ENCODE measurements at places on chromosomes 6 and 20. TPM values are rescaled to one million over a fixed set of nuclear protein-coding genes. Genes with fewer than 3 reads are reported as not detected.

DNA sequence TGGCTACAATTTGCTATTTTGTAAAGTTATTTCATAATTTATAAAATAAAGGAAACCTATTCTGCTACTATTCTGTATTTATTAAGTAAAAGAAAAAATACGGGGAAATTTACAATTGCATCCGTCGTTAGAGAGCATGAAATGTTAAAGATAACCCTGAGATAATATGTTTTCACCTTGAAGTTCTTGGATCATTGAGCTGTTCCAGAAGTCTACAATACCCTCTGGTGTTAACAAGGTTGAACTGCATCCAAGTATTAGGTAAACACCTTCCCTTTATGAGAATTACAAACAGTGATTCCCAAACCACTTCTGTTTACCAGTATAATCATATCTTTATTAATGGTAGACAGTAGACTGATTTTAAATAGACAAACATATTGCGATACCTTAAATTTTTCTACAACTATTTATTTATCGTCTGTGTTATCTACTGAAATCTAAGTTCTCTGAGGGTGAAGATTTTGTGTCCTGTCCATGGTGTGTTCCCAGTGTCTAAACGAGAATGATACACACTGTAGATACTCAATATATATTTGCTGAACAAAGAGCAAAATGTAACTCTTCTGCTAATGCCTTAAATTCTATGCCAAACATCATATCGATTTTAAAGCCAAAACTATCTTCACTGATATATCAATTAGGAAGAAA lies 28.2 kb downstream of the TBC1D32 start:
- no peak for DNase-seq

The EFCAB8 gene
- not detected for total RNA-seq

The RAB44 gene
- 0.19 TPM for total RNA-seq

The POU3F2 gene
- not detected for total RNA-seq

GRCh38 chr6:111957623-111958315 lies 84.5 kb upstream of the FYN start:
- DNase-seq, result peak; percentile 74

The SNAP91 gene
- 5.2 TPM for total RNA-seq

DNA sequence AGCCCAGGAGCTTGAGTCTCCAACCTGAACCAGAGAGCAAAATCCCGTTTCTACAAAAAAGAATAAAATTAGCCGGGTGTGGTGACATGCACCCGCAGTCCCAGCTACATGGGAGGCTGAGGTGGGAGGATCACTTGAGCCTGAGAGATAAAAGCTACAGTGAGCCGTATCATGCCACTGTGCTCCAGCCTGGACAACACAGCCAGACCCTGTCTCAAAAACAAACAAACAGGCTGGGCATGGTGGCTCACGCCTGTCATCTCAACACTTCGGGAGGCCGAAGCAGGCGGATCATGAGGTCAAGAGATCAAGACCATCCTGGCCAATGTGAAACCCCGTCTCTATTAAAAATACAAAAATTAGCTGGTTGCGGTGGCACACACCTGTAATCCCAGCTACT lies 11.4 kb upstream of the PTCRA start:
- DNase-seq, result no peak

The TSHZ2 gene
- total RNA-seq, result 11.6 TPM

- no peak for DNase-seq
Observed at GRCh38 chr6:119187596-119187995, 109.1 kb upstream of the FAM184A start.

GRCh38 chr6:562052-562676 lies 94.7 kb downstream of the HUS1B start:
- DNase-seq, result no peak

DNA sequence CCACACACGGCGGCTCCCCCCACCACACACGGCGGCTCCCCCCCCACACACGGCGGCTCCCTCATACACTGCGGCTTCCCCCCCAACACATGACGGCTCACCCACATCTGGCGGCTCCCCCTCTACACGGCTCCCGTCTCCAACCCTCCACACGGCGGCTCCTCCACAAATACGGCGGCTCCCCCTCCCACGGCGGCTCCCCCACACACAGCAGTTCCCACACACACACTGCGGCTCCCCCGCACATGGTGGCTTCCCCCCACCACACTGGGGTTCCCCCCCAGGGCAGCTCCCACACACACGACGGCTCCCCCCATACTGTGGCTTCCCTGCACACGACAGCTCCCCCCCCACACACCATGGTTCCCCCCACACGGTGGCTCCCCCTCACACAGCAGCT lies 98.0 kb downstream of the TTLL2 start:
- no peak for DNase-seq

The PRL gene
- 0.33 TPM for total RNA-seq

The OR2B2 gene
- total RNA-seq, result not detected

DNA sequence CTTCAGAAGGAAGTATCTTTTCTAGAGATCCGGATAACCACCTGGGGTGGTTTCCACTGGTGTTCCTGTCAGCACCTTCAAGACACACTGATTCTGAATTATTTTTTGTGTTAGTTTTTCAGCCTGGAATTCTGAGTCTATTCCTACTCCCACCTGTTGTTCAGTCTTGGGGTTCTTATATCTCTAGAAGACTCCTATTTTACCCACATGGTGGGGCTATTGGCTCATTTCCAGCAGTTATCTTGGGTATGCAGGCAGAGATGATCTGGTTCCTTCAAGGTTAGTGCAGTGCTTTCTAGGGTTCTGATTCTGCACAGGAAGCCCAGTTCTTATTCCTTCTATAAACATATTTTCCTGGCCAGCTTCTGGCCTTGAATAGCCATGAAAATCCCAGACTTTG lies 175.6 kb upstream of the PDE7B start:
- no peak for DNase-seq

The FLRT3 gene
- 0.83 TPM for total RNA-seq

The DEF6 gene
- 4.0 TPM for total RNA-seq

The ALDH5A1 gene
- total RNA-seq, result 2.5 TPM

DNA sequence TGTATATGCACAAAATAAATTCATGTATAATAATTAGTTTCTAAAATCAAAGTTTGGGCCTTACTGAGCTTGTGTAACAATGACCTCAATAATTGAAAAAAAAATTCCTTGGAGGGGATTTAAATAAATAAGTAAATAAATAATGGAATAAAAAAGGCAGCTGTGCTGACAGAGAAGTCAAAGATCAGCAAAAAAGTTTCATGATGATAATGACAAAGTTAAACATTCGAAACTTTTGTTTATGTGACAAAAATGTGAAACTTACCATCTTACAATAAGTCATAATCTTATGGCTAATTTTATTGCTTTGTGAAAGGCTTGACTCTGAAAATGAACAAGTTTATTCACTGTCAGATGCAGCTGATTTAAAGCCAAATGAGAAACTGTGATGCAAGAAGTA lies 3.1 kb upstream of the TTK start:
- no peak for DNase-seq

The WFDC10B gene
- 0.69 TPM for total RNA-seq

DNA sequence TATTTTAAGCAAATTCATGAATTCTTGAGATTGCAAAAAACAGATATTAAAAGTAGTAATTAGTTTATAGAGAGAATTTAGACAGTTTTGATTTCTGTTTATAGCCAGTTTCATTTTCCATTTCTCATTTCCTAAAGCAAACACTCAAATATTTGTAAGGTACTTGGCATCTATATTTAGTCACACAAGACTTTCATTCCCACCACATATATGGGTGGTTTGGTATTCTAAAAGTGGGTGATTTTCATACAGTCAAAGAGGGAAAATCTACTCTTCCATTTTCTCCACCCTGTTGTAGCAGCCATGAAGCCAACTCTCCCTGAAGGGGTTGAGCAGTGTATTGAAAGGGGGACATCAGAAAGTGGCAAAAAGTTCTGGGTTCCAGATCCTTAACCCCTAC lies 181.1 kb upstream of the SUPT3H start:
- DNase-seq, result peak; percentile 29

GRCh38 chr6:32984622-32985389 lies 16.4 kb downstream of the BRD2 start:
- peak; percentile 97 for DNase-seq

GRCh38 chr6:90286884-90287488 lies 9.7 kb downstream of the BACH2 start:
- DNase-seq, result no peak

- DNase-seq, result no peak
Observed at GRCh38 chr6:18139935-18140621, 14.8 kb downstream of the TPMT start.

DNA sequence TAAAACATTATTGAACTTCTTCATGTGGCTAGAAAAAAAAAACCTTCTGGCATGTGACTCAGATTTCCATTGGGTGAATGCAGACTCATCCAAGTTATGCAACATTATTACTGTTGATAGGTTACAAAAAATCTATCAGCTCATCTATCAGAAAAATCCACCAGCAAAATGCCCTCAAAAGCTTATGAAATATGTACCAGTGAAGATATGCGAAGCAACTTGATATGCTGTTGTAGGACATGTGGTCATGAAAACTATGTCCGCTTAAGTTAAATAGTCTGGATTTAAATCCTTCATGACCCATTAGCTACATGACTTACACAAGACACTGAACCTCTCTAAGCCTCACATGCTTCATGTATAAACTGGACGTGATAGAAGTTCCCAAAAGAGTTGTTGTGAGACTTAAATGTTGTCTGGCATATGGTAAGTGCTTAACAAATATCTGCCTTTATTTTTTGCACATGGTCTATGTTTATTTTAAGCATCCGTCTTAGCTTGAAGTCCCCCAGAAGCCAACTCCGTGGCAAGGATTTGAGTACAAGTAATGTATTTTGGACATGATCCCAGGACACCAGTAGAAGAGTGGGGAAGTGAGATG lies 12.5 kb upstream of the BFSP1 start:
- DNase-seq, result no peak

DNA sequence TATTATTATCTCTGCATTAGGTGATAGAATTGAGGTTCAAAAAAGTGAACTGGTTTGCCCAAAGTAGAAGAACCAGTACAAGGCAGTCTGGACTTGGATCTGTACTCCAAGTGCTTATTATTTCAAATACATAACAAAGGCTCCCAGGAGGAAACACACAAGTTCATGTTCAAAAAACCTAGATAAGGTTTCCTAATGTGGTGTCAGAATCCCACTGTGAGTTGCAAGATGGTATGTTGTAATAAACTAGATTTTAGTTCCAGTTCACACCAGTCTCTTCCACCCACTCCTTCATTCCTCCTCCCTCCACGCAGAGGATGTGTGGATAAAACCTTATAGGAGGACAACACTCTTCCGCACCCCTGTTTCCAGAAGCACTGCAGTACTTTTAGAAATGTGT lies 42.8 kb downstream of the KIAA0319 start:
- DNase-seq, result peak; percentile 31

The TBC1D22B gene
- total RNA-seq, result 9.7 TPM
